ENCODE measurements at places on chromosomes 2 and 18. TPM values are rescaled to one million over a fixed set of nuclear protein-coding genes. Genes with fewer than 3 reads are reported as not detected.

ITPRIPL1 gene
- 11.4 TPM for total RNA-seq

NOTO gene
- not detected for total RNA-seq

IAH1 gene
- 54.8 TPM for total RNA-seq

DSG4 gene
- total RNA-seq: not detected

CDKL4 gene
- total RNA-seq: 0.66 TPM

KIF1A gene
- 0.58 TPM for total RNA-seq

ALLC gene
- not detected for total RNA-seq

MOGAT1 gene
- total RNA-seq: not detected

CNGA3 gene
- total RNA-seq: not detected

IL1A gene
- total RNA-seq: not detected

ABCB11 gene
- total RNA-seq: not detected

QPCT gene
- total RNA-seq: not detected

EIPR1 gene
- total RNA-seq: 27.8 TPM

GCG gene
- total RNA-seq: not detected

ICOS gene
- total RNA-seq: 33.9 TPM

ARHGAP25 gene
- 134 TPM for total RNA-seq

MYOM1 gene
- total RNA-seq: 1.5 TPM

CSRNP3 gene
- not detected for total RNA-seq
